NCI-H1092 treated with DMSO at 0.1 percent for 48 hours (cell line): ENCODE measurements at places on chromosomes 1 and 21.

DNA sequence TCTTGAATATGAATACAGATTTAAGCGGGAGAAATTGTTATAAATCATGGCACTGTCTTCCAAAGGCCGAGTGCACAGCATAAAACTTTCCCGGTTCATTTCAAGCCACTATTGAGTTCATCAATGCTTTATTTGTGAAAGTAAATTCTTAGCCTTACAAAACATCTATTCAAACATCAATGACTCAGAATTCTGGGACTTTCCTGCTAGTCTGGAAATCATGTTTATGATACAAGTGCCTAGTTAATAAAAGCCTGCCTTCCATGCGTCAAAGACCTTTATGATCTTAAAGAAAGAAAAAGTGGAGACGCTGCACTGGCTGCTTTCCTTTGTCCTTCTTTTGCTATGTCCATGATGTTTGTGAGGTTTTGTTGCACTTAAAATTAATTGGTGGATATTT lies 137.7 kb downstream of the SETD4 start:
- DNase-seq: no peak

- DNase-seq: no peak
Observed at GRCh38 chr1:1940123-1940425, 21.0 kb upstream of the TMEM52 start.

GRCh38 chr1:220326578-220326977 lies 54.3 kb upstream of the RAB3GAP2 start:
- DNase-seq: no peak

GRCh38 chr1:24235921-24236788 lies 49.1 kb upstream of the IFNLR1 start:
- DNase-seq: no peak

- no peak for DNase-seq
Observed at GRCh38 chr1:116153692-116154031, 42.5 kb downstream of the MAB21L3 start.

DNA sequence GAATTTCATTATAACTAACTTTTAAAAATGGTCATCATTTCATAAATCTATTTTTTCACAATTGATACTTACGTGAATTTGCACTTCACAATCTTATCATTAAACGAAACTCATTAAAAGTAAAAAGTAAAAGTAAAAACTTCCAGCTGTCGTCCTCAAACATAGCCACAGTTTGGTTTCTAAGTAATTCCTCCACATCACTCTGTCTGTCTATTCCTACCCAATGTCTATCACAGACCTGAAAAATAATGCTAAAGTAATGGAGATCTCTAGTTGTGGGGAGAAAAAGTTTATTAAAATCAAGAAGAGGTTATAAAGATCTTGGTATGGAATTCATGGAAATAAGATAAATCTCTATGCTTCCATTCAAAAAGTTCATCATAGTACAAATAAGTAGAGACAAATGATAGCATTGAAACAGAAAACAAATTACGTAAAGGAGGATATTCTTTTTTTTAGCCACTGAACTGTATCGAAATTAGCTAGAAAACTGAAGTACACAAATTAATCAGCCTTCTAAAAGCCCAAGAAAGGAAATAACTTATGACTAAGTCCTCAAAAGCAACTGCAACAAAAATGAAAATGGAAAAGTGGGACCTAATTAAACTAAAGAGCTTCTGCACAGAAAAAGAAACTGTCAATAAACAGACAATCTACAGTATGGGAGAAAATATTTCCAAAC lies 148.6 kb downstream of the TIAM1 start:
- DNase-seq: no peak
